Activated naive CD4-positive, alpha-beta T cell treated with anti-CD3 and anti-CD28 coated beads for 36 hours (primary cell): ENCODE measurements at places on chromosomes 4 and X.

DNA sequence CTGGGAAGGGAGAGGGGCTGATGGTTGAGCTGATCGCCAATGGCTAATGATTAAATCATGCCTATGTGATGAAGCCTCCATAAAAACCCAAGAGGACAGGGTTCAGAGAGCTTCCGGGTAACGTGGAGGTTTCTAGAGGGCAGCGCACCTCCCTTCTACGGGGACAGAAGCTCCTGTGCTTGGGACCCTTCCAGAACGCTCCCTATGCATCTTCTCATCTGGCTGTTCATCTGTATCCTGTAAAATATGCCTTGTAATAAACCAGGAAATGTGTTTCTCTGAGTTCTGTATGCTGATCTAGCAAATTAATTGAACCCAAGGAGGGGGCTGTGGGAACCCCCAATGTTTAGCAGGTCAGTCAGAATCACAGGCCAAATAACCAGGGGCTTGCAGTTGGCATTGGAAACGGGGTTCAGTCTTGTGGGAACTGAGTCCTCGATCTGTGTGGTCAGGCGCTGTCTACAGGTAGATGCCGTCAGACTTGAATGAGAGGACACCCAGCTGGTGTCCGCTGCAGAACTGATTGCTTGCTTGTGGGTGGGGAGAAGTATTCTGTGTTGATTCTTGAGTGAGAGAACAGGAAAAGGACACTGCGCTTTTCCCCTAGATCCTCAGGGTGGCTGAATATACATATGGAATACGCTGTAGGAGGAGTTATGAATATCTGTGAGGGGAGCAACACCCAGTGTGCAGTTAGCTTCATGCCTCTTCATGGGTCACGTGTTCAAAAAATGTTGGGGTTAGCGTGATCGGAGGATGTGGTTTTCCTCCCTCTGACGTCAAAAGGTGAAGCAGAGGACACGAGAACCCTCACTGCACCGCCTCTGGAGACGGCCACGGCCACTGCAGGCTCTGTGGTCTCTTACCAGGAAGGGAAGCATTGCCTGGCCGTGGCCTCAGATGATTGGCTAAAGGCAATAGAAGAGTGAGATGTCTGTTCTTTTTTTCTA lies 29.2 kb downstream of the HTT-AS start:
- peak; percentile 77 for DNase-seq

DNA sequence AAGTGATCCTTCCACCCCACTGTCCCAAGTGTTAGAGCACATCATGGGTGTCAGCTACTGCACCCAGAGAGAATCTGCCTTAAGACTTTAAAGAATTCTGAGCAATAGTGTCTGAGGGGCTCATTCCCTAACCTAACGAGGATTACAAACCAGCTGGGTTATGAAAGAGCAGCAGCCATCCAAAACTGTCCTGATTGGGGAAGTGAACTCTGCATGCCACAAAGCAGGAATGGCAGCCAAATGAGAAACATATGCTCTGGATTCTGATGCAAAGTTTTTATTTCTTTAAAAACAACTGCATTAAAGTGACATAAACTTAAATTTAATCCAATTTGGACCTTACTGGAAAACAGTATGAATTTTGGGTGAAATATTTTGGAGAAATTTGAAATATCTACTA lies 103.2 kb downstream of the ANXA3 start:
- no peak for DNase-seq

DNA sequence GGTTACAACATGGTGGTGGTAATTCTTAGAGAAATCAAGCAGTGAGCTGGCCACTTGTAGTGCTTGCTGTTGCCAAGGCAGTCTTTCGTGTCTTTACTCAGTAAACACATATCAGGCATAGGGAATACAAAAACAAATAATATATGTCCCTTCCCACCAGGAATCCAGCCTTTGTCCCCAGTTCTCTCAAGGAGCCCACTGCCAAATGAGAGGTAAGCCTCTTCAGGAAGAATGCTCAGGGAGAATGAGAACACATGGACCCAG lies 421 bp upstream of the PLAC1 start:
- DNase-seq = no peak

GRCh38 chr4:133014473-133015135 lies 134.5 kb upstream of the PCDH10 start:
- DNase-seq = no peak

DNA sequence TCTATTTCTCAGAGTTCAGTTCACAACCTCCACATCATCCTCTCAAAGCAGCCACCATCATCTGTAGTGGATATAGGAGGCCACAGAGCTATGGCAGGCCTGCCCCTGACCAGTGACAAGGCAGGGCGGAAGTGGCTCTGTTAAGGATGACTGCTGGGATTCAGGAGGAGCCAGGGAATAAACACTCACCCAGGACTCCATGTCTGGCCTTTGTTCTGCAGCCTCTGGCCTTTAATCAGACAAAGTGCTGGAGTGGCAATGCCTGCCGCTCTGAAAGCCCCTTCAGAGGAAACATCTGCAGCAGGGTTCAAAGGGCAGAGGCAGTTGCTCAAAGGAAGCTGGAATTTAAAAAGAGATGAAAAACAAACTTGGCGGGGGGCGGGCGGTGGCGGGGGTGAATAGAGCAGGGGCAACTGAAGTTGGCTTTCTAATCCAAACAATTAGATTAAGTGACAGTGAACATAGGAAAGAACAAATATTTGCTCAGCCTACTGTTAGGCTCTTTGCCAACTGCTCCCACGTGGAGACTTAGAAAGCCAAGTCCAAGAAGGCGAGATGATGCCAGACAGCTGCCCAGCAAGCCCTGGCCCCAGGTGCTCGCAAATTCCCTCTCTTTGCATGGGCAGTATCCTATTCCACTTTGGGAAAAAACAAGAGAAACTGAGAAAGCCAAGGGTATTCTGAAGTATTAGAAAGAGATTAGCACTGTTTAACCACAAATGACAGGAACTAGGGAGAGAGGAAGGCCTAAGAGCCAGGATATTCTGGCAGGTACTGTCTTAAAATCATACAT lies 5.5 kb downstream of the MPP1 start:
- DNase-seq = no peak

DNA sequence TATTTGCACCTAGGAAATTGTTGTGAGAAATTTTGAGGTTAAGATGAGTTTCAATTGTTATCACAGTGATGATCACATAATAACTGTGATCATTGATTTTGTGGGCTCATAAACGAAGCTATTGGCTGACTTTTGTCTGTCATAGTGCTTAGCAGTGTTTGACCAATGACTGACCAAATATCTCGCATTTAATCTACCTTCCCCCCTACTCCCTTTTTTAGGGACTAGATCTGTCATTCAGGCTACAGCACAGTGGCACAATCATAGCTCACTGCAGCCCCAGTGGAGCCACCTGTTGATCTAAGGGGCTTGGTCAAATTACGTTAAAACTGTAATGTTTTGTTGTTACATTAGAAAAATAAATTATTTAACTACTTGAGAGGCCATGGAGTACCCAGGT lies 1.5 kb downstream of the FUNDC2 start:
- DNase-seq = no peak

GRCh38 chr4:154065368-154065767 lies 276.5 kb upstream of the SFRP2 start:
- no peak for DNase-seq

DNA sequence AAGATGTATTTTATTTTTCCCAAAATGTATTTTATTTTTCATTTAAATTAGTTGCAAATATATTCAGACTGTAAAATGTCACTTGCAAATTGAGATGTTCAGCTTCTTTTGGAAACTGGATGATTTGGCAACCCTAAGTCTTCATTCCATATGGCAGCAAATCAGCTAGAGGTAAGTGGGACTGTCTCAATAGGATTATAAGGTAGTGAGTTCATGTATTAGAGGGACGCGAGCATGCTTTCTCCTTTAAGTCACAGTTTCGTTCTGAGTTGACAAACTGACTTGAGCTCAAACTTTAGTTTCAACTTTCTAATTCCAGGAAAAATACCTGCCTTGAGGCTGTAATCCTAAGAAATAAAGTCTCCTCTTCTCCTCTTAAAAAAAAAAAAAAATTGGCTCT lies 44.2 kb upstream of the TMEM131L start:
- no peak for DNase-seq

DNA sequence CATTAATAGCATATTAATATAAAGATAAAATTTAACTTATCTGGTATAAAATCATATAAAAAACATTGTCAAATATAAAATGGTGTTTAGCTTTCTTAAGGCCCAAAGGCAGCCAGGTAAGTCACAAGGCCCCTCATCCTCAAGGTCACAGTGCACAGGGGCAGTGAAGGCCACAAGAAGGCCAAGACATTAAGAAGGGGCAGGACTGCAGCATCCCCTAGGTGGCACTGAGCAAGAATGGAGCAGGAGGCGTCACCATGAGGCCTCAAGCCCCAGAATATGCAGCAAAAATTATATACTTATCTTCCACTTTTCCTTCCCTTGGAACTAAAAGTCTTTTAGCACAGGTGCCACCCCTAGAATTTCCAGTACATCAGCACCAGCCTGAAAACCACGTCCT lies 49.5 kb upstream of the MAGEA8 start:
- no peak for DNase-seq

- DNase-seq = no peak
These were observed 11.1 kb downstream of the GASK1B start for GRCh38 chr4:158161551-158162354.

DNA sequence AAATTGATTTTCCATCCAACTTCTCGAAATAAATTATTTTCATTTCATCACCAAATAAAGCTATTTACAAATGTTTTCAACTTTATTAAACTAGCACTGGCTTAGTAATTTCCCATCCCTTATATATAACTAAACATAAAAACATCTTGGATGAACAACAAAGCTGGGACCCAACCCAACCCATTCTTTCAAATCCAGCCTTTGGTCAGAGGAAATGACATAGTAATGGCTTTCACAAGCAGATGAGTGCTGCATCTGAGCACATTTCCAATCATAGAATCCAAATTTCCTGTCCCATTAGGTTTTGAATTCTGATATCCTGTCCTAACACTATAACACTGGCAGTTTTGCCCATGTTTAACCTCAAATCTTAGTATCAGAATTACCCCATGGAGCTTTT lies 7.9 kb upstream of the EMCN start:
- DNase-seq = no peak

DNA sequence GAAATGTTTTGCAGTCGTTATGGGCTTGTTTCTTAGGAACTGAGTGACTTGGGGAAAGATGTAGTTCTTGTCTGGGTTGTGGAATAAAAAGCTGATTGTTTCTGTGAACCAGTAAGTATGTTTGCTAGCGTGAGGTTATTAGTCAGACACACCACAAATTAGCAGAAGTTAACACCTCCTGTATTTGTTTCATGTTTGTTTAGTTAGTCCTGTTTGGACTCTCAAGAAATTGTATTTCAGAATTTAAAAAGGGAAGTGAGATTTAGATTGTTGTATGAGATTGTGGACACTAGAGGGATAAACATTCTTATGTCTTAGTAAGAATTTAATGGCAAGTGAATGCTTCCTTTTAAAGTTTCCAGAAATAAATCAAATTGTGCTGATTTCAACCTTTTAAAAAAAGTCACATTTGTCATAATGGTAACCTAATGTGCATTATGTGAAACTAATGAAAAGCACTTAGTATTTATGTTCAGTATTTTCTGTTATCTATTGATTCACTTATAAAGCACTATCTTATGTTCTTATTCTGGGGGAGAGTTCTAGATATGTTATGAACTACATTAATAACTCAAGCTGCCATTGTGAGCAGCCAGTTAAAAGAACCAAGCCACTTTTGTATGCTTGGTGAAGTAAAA lies 25.6 kb downstream of the ATP10D start:
- no peak for DNase-seq

- DNase-seq = no peak
These were observed 61.2 kb downstream of the HMGB2 start for GRCh38 chr4:173272996-173273395.

- DNase-seq = peak; percentile 8
These were observed 130.3 kb downstream of the ADGRA3 start for GRCh38 chr4:22385611-22386011.

DNA sequence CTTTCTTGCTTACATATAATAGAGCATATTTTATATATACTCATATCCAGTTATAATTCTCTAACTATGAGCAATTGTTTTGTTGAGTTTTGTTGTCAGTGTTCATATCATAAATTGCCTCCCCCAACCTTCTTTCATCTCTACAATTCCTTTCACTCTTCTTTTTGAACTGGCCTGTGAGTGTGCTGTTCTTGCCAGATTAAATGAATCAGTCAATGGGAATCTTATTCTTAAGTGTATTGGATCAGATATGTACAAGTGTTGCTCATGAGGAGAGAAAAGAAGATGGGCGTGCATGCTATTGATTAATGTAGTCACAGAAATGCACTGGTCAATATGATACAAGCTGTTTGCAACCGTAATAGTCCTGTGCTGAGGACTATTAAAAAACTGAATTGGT lies 728.1 kb upstream of the MAGEB2 start:
- DNase-seq = no peak

DNA sequence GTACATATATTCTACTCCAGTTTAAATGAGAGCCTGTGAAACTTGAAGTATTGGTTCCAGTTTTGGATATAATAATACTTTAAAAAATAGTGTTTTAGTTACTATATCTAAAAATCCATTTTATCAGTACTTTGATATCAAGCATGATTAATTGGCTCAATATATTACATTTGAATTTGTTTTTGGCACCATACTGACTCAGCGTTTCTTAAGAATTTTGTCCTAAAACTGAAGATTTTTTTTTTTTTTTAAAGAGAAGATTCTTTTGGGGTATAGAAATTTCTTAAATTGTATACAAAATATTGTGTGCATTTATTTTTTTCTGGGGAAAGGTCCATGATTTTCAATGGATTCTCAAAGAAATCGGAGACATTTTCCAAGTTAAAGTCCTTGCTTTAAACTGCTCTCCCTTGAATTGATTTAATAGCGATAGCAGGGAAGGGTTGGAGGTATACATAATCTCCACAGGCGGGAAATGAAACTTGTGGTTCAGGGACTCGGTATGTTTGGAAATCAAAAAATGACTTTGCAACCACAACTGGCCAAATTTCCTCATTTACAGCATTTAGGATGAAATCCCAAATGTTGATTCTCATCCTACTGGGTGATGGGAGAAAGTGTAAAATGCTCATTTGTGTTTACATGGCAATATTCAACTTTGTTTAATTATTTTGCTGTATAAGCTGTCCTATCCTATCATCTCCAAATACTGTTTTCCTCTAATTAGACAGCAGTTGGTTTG lies 62.3 kb downstream of the TMA16 start:
- DNase-seq = no peak

DNA sequence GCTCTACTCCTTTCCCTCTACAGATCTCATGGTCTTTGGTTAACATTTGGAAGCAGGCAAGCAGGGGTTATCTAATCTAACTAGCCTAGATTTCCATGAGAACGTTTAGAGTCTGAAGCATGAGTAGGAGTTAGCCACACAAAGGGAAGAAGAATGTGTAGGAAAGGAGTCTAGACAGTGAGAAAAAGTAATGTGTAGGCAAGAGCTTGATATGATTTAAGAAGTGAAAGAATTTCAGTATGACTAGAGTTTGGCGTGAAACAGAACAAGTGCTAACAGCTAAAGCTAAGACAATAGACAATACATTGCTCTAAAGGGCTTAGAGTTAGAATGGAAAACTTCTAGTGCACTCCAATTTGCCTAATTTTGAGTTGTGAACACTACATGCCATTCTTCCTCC lies 10.8 kb downstream of the CXCL8 start:
- DNase-seq = no peak

DNA sequence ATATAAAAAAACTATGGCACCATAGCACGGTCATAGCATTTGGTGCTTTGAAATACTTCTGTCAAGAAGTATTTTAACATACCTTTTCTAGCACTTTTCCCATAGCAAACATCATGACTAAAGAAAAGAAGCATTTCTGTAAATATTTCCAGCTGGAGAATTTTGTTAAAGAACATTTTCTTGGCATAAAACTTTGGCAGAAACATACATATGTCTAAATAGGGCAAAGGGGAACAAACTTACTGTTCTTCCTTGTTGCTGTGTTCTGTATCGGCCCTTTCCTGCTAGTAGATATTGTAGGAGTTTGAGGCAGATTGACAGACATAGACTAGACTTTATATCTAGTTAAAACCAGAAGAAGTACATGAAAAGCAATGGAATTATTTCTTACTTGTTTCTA lies 2368.5 kb downstream of the PCDH7 start:
- DNase-seq = no peak
